ENCODE measurements at places on chromosomes 1 and 21.

DNA sequence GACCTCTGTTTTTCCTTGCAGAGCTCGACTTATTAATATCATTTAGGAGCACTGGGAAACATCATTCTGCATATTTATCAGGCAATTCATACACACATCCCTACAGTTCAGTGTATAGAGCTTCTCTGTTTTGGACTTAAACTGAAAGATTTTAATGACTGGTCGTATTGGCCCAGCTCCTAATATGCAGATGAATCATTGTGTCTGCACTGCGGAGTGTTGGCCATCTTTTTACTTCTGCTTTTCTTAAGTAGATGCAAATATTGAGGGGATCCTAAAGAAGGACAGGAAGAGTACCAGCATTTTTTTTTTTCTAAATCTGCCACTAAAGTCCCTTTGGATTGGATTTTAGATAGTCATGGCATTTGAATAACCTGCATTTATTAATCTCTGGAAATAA is 154.8 kb downstream of the BACH1 start:
- DNase-seq, result no peak

DNA sequence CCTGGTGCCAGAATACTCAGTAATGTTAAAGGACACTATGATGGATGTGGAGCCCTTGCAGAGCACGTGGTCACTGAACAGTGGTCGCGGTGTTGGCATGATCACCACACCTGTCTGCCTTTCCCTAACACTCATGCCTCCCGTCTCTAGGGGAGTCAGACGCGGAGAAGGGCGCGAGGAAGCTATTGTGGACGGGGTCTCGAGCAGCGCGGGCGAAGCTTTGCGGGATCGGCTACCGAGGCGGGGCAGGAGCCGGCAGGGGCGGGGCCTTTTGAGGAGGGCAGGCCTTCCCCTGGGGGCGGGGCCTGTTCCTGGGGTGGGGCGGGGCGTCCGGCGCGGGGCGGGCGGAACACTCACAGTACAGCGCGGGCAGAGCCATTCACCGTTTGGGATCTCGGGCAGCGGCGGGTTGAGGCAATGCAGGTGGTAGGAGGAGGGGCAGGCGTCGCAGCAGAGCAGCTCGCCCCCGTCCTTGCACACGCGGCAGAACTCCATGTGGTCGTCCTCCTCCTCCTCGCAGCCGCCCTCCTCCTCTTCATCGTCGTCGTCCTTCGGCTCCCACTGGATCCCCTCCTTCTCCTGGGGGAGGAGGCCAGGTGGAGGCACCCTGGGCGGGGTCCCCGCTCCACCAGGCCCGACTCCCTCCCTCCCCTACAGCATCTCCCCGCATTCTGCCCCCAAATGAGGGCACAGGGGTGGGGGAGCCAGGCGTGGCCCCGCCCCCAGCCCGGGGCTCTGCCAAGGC is 31.5 kb downstream of the CHD5 start:
- no peak for DNase-seq

- DNase-seq, result peak; percentile 24
These were observed 52.4 kb downstream of the CHD5 start for GRCh38 chr1:6127587-6128163.

- DNase-seq, result no peak
These were observed 1994.3 kb downstream of the MRPL39 start for GRCh38 chr21:23613014-23613413.

DNA sequence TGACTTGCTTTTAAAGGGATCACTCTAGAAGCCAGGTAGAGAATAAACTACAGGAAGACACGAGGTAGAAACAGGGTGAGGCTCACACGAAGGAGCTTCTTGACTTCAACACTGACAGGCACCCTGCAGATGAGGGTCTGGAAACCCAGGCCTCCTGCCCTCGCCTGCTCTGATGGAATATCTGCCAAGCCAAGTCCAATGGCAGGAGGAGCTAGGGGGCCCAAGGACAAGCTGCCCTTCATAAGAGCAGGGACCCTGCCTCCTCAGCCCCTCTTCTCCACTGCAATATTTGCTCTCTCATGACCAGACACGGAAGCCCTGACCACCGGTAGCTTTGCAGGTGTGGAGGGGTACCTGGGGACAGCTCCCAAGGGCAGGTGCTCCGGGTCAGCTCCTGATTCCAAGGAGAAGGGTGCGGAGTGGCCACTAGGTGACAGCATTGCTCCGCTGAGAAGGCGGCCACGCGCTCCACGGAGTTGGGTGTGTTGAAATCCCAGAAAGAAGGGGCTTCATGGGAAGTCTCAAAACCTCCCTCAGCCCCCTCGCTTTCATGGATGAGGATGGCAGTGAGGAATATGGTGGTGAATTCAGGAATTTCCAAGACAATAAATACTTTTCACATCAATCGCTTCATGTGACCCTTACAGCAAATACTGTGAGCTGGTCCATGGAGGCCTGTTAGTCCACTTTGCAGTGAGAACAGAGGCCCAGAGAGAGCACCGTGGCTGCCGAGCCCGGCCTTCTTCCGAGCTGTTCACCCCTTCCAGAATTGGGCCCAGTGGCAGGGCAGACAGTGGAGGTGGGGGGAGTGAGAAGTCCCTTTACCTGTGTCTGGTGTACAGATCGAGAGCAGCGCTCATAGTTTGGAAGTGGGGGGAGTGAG is 33.2 kb upstream of the PAX7 start:
- DNase-seq, result peak; percentile 59

DNA sequence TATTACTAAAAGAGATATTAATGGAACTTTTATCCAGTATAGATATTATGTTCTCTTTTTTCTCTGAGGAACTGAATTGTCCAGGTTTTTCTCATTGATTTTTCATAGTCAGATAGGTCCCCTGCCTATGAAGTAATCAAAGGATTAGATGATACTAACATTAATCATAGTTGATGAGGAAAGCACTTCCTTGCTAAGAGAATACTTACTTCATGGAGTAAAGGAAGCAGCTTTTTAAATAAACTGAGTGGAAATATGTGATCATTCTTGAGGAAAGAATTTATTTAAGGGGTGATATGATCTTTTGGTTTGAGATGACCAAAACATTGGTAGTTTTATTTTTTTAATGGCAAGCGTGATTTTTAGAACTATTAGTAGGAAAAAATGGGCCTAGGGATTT is 58.9 kb downstream of the SWT1 start:
- no peak for DNase-seq

- DNase-seq, result no peak
These were observed 104.9 kb downstream of the PLPPR4 start for GRCh38 chr1:99369154-99369553.

DNA sequence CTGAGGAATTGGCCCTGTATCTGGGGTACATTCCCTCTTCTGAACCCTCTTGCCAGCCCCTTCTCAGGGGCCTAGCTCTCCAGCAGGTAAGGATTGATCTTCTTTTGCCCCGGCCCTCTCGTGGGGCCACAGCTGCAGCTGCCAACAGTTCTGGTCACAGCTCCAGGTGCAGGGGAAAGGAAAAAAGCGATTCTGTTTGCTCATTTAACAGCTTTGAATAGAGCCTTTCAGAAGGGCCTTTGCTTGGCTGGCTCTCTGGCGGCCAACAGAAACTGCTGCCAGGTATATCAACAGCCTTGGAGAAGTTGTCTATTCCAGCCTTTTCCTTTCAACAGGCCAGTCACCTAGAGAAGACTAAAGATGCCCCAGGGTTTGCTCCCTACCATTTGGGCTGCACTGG is 16.1 kb upstream of the FMOD start:
- DNase-seq, result no peak

- no peak for DNase-seq
These were observed 158.9 kb upstream of the JUN start for GRCh38 chr1:58942759-58943191.

- DNase-seq, result no peak
These were observed 860 bp downstream of the TMEM63A start for GRCh38 chr1:225881081-225881958.

DNA sequence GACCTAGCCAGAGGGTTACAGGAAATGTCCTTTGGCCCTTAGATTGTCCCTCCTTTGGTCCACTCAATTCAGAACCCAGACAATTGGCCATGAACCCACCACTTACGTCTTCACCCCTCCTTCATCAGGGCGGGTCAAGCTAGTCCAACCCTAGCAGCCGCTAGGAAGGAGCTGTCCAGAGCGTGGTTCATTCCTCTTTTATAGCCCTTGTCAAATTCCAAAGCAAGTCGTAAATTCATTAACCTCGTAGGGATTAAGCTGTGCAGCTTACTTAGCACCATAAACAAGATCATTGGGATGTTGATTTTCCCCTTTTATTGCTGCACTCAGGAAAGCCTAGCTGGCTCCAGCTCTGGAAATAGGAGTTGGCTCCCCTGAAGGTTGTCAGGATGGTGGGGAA is 90.1 kb downstream of the TMEM53 start:
- no peak for DNase-seq

DNA sequence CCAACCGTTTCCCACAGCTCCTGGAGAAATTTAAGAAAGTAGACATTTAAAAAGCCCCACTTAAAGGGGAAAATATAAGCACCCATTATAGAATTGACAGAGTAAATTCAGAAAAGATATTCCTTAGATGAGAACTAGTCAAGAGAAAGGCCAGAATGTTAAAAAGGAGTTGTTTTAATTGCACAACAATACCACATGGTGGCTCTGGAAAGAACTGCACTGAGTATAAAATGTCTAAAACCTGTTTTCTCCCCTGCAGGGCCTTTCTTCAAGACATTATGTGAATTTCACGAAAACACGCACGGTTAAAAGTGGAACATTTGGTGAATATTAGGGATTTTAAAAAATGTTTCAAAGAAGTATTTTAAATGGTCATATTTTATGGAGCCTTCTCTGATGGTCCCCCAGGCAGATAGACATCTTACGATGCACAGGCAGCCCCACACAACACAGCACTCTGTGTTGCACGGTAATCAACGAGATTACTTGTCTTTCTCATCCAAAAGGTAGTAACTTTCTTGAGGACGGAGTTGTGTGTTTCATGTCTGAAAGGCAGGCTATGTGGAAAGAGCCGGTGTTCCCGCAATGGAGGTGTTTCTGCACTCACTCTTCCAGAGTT is 101.9 kb downstream of the PRRX1 start:
- DNase-seq, result peak; percentile 36

- DNase-seq, result no peak
These were observed 30.1 kb downstream of the EDN2 start for GRCh38 chr1:41454406-41454805.

- no peak for DNase-seq
These were observed 282 bp upstream of the ECE1 start for GRCh38 chr1:21290546-21290944.

DNA sequence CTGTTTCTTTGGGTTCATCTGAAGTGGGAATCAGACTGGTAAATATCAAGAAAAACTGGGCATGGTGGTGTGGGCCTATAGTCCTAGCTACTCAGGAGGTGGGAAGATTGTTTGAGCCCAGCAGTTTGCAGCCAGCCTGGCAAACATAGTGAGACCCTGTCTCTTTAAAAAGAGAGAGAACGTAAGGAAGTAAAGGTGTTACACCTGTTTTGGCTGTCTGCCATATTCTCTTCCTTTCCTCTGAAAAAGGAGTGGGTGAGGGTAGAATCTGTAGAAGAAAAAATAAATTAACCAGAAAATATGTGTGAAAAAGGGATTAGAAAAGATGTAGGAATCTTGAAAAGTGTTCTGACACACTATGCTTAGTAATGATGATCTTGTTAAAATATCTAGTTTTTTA is 20.0 kb downstream of the AHCYL1 start:
- no peak for DNase-seq

DNA sequence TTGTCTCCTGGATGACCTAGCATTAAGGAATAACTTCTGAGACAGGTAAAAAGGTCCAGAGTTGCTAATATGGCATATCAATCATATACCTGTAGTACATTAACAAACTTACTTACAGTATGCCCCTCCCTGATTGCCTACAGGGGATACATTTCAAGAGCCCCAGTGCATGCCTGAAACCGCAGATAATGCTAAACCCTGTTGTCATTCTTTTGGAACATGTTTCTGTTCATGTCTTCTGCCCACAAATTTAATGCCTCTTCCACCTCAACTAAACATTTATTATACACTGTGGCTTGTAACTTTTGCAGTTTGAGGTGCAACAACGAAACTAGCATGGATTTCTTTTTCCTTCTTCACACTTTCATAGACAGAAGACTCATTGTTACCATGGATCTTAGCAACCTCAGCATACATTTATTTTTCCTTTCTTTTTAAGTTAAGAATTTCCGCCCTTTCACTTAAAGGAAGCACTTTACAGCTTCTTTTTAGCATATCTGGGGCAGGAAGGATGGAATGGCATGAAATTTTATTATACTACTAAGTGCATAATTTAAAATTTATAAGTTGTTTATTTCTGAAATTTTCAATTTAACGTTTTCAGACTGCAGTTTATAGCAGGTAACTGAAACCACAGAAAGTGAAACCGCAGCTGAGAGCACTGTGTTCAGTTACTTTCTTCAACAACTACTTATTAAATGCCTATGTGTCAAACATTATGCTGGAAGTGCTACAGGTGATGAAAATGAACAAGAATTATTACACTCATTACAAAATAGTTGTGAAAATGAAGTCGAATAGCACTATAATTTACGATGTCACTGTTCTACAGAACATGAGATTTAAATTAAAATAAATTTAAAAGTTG is 25.3 kb downstream of the F13B start:
- no peak for DNase-seq

- DNase-seq, result no peak
These were observed 16.5 kb upstream of the HIVEP3 start for GRCh38 chr1:41935226-41935625.

- no peak for DNase-seq
These were observed 48.6 kb downstream of the WDR4 start for GRCh38 chr21:42830456-42831455.

GRCh38 chr1:205751036-205751651 is 1.2 kb upstream of the NUCKS1 start:
- no peak for DNase-seq

- DNase-seq, result no peak
These were observed 74.8 kb upstream of the HAO2 start for GRCh38 chr1:119293797-119294196.

GRCh38 chr21:17495680-17496079 is 17.2 kb upstream of the CXADR start:
- DNase-seq, result peak; percentile 84
